ENCODE measurements at places on chromosomes 6 and 20. TPM values are rescaled to one million over a fixed set of nuclear protein-coding genes. Genes with fewer than 3 reads are reported as not detected.

DNA sequence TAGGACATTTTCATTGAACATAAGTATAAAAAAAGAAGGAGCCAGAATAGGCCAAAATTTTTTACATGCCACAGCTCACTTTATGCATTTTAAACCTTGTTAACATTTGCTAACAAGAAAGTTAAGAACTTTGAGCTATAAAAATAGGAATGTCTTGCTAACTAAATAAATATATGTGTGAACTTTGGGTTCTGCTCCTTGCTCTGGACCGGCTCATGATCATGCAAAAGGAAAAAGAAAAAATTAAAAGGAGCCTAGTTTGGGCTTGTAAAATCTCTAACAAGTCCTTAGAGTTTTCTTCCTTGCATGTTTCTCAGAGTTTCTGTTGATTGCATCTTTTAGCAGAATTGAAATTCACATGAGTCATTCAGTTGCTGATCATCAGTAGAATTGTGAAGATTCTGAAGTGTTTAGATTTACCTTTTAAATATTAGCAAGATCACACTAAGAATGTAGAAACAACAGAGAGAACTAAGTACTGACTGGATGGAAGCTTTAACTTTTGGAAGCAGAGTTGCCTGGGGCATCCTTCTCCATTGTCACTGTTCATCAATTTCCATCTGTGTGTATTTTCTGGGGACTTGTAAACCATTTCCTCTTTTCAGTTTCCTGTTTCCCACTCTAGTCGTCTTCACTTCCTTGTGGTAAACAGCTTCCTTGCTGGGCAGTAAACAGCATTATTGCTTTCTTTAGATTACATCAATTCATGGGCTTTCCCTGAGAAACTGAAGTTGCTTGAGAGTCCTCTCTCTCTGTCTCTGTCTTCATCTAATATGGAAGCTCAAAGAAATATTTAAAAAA is 458.4 kb upstream of the BTBD3 start:
- peak; percentile 37 for DNase-seq

- no peak for DNase-seq
Measured at GRCh38 chr6:107634324-107635056, 144.6 kb downstream of the SOBP start.

GRCh38 chr6:41408982-41409381 is 73.6 kb downstream of the NCR2 start:
- no peak for DNase-seq

DNA sequence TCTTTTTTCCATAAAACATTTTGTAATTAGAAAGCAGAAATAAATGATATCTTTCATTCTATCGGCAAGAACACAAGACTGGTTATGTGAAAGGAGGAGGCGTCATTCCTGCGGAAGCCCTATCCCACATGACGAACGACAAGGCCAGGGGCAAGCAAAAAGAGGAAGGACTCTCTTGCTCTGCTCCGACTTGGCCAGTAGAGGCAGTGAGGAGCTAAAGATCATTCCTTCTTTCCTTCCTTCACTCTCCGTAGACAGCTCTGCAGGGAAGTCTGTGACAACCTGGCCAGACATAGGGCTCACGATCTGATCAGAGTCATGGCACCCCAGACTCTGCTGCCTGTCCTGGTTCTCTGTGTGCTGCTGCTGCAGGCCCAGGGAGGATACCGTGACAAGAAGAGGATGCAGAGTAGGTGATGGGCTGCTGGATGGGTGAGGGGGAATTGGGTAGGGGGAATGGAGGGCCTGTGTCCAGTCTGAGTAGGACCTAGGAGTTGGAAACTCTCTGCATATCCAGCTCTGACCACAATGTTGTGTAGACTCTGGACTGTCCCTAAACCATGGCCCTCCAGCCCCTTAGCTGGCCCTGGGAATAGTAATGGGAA is at the start of gene WFDC10A:
WFDC10A (plus strand) TSS at position 244 of the 605 bp plus-strand sequence; CDS start at position 319, 75 bp downstream.
- DNase-seq: peak; percentile 68

DNA sequence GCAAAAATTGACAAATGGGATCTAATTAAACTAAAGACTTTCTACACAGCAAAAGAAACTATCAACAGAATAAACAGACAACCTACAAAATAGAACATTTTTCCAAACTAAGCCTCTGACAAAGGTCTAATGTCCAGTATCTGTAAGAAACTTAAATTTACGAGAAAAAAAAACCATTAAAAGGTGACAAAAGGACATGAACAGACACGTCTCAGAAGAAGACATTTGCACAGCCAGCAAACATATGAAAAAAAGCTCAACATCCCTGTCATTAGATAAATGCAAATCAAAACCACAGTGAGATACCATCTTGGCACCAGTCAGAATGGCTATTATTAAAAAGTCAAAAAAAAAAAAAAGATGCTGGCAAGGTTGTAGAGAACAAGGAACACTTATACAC is 70.6 kb upstream of the GRIK2 start:
- DNase-seq: no peak

DNA sequence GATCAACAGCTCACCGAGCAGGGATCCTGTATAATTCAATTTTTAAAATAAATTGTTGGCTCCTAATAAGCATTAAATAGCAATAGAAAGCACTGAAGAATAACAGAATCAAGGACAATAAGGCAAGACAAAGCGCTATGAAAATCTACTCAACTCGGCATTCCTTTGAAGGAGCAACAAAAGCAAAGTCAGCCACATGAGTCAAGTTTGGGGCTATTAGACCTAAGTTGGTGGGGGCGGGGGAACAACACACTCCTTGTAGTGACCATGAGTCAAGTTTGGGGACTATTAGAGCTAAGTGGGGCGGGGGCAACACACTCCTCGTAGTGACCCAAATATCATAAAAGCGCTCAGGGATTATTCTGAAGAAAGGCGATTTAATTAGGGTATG is 120.0 kb downstream of the FOXC1 start:
- DNase-seq: no peak

DNA sequence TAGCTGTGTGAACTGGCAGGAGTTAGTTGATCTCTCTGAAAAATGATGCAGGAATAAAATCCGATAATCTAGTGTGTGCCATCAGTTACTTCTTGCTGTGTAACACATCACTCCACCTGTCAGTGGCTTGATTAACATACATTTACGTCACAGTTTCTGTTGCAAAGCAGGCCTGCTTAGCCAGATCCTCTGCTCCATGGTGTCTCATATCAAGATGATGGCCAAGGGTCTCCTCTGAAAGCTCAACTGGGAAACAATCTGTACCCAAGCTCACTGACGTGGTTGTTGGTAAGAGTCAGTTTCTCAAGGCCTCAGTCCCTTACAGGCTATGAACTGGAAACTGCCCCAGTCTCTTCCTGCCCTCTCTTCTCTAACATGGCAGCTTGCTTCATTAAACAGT is 51.8 kb downstream of the FOXA2 start:
- DNase-seq: no peak

The DDRGK1 gene
- total RNA-seq: 81.4 TPM

- no peak for DNase-seq
Measured at GRCh38 chr20:40774252-40774651, 85.2 kb upstream of the MAFB start.

- no peak for DNase-seq
Measured at GRCh38 chr6:101779051-101779844, 385.7 kb downstream of the GRIK2 start.

- DNase-seq: no peak
Measured at GRCh38 chr6:501891-502601, 110.5 kb downstream of the IRF4 start.

DNA sequence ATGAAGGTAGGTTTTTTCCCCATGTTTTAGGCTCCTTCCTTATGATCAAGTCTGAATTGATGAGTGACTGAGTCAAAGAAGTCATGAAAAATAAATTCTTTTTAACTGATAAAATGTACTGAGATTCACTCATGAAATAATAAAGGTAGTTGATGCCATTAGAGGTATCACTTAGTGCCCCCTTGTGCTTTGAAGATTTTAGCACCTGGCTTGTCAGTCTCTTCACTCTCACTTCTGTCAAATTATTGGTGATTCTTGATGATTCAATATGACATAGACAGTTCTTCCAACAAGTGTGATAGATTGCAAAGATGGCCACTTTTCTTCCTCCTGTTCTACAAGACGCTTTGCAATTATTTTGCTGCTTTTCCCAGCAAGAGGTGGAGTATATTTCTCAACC is 4.2 kb upstream of the DLK2 start:
- no peak for DNase-seq

The TRERF1 gene
- 2.8 TPM for total RNA-seq

DNA sequence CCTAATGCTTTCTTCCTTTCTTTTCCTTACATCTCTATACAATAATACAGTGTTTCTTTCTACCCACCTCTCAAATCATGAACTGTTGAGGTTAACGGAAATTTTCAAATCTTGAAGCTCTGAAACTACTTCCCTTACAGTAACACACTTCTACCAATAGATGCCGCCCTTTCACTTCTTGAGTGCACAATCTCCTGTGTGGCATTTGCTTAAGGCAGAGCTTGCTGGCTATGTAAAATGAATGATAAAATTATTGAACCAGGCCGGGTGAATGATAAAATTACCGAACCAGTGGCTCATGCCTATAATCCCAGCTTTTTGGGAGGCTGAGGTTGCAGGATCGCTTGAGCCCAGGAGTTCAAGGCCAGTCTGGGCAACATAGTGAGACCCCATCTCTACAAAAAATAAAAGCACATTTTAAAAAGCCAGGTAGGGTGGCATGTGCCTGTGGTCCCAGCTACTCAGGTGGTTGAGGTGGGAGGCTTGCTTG is 56.8 kb downstream of the KCNS1 start:
- DNase-seq: peak; percentile 75

The ENPP4 gene
- 7.3 TPM for total RNA-seq

GRCh38 chr6:32940656-32941213 is at the start of gene HLA-DMB:
Gene HLA-DMB, minus strand, starts transcription at chr6:32941028. Its CDS starts 221 bp downstream, at chr6:32940807.
- DNase-seq: peak; percentile 56

- no peak for DNase-seq
Measured at GRCh38 chr6:138030872-138031271, 76.3 kb downstream of the PERP start.

DNA sequence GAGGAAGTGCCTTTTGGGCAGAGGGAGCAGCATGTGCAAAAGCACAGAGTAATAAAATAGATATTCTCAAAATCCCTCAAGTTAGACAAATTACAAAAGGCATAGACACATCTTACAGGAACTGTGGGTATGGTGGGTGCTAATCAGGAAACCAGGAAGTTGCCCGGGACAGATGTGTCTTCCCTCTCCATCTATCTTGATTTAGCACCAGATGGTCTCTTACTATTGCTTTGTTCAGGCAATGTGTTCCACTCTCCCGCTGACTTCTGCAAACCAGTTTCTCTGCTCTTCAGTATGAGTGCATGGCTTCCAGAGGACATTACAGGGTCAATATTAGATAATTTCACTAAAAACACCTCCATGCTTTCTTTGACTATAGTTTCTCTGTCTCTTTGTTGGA is 13.2 kb downstream of the CITED2 start:
- DNase-seq: no peak

The SLC2A4RG gene
- 19.4 TPM for total RNA-seq

The IRF4 gene
- 1.0 TPM for total RNA-seq

DNA sequence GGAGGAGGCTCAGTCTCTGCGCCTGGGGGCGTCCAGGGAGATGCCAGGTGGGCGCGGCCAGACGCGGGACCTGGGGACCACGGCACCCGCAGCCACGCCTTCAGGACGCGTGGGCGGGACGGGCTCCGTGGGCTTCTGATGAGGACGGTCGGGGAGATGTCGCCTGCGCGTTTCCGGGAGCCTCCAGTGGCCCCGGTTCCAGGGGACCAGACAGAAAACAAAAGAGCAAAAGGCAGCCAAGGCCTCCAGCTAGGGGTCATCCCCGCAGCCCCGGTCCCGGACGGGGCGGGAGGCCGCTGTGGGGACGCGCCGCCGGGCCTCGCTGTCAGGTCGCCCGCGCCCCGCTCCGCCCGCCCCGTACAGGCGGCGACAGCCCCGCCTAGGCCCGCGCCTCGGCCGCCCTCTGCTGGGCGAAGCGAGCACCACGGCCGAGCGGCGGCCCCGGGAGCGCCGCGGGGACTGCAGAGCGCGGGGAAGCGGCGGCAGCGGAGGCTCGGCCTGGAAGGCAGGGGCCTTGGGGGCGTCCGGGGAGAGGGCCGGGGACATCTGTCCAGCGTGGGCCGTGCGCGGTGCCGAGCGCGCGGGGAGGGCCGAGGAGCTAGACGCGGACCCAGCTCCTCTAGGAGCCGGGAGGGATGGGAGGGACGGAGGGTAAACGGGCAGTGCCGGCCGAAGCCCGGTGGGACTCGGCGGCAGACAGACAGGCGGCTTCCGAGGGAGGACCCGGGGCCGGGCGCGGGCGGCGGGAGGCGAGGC is 48.7 kb downstream of the TMEM242 start:
- peak; percentile 40 for DNase-seq

DNA sequence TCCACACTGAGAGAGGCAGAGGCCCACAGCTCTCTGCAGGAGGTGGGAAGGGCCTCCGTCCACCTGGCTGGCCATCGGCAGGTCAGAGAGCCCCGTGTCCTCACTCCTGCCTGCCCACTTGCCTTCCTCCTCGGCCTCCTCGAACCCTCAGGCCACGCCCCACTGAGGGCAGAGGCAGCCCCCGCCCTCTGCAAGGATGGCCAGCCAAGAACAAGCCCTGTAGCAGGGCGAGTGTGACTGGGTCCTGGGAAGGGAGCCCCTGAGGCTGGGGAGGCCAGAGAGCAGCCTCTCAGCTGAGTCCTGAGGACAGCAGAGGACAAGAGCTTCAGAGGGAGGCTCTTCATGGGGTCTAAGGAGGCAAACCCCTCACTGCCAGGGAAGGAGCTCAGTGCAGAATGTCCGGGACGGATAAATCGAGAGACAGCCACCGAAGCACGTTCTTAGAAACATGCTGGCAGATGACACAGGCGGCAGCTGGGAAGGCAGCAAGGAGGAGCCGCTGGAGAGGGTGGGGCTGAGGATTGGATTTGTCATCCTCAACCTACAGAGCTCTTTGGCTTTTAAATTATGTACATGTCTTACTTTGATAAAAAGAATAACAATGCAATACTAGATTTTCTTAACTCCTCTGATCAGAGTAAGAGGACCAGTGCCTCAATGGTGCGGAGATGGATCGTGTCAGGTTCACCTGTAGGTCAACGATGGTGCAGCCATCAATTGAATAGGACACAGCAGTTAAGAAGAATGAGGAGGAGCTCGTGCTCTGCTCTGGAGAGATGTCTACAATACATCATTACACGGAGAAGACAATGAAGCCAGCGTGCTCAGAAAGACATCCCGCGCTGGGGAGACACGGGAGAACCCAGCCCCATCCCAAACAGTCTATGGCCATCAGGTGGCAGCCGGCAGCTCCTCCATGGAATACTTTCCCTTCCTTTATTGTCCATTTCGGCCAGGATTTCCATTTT is 53.0 kb downstream of the GNAS-AS1 start:
- DNase-seq: no peak

The ARMC2 gene
- total RNA-seq: 3.1 TPM

The CAGE1 gene
- total RNA-seq: not detected

Data from NCI-H460 (cell line).